ENCODE measurements at places on chromosomes 6 and 20.

DNA sequence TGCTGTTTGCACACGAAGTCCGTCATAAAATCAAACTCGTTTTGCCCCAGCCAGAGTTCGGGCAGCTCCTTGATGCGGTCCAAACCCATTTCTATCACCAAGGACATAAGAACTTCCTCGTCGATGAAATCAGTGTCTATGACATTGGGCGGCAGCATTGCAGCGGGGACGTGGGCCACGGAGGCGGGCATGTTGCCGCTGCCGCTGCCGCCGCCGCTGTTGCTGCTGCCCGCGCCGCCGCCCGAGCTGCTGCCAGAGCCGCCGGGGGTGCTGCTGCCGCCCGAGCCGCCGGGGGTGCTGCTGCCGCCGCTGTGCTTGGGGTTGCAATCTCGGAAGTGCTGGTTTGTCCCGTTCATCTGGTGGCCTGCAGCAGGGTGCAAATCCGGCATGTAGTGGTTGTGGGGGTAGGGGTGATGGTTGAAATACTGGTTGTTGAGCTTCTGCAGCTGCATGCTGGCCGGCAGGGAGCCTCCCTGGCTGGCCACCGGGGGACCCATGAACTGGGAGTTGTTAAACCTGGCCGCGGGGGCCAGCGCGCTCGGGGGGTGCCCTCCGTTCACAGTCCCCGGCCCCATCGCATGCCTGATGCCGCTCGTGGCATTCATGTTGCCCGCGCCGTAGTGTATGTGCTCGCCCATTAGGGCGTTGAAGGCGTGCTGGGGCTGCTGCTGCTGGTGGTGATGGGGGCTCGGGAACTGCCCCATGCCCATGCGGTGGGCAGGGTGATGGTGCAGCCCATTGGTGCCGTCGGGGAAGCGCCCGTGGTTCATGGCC, 1.1 kb downstream of the CITED2 start:
- DNase-seq: peak; percentile 86

- DNase-seq: no peak
Observed at GRCh38 chr6:82955841-82956240, 109.8 kb downstream of the UBE3D start.

GRCh38 chr6:170445487-170445886, 107.6 kb downstream of the PSMB1 start:
- DNase-seq: no peak

DNA sequence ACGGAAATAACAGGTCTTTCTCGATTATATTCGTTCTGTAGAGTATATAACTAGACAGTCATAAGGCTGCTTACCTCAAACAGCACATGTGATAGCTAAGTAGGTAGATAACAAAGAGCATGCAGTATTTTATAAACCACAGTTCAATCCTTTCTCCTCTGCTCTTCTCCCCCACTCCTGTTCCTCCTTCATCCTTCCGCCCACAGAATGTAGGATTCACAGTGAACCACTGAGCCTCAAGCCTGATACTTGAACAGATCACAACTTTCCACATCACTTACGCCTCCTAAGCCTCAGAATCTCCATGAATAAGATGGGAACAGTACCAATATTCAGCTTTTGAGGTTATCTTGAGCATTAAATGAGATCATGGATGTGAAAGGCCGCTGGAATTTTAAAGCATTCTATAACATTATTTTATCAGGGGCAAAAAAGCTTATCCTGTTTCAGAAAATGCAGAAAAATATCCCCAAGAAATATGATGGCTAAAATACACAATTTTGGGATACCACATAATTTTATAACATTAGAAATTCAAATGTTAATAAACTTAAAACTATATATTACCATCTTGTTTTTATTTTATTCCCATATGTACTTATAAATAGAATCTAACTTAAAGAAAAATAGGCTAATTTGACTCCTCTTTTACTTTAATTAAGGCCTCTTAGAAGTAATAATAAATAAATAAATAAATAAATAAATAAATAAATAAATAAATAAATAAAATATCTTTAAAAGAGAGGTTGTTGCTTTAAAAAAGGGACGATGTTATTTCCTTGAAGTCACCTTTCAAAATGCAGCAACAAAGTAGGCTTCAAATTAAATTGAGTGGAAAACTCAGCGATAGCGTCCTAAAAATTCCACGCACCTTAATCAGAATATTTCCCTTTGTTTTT, 33.4 kb downstream of the MTFR2 start:
- no peak for DNase-seq

GRCh38 chr20:8860011-8860495, 208.8 kb upstream of the PLCB4 start:
- DNase-seq: no peak

GRCh38 chr6:144574796-144575195, 289.7 kb downstream of the UTRN start:
- DNase-seq: no peak

DNA sequence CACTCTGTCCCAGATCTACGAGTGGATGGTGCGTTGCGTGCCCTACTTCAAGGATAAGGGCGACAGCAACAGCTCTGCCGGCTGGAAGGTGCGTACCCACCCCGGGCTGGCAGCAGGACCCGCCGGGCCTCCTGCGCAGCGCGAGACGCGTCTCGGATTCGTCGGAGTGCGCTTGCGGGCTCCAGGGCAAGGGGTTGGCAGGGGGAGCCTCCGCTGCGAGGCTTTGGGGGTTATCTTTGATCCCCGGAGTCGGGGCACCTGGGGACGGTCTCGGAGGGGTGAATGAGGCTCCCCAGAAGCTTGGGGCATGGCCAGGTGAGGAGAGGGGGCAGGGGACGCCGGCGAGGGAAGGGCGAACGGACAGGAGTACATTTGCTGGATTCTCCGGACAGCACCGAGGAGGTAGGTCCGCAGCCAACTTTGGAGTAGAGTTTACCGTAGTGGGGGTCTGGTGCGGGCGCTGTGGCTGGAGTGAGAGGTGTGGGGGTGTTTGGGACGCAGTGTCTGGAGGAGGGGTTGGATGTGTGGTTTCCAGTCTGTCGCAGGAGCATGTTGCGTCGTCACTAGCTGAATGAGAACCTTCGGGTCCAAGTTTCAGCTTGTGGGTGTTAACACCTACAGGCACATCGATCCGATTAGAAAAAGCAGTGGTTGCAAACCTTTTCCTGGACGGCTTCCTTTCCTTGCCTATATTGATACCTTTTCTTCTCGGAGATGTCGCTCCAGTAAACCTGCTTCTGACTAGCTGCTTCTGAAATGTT, 1.2 kb downstream of the FOXO3 start:
- DNase-seq: peak; percentile 72

GRCh38 chr20:44135012-44135412, 52.0 kb downstream of the JPH2 start:
- peak; percentile 52 for DNase-seq

GRCh38 chr6:140980265-140980887, 1152.3 kb upstream of the GJE1 start:
- no peak for DNase-seq

GRCh38 chr6:154440422-154441043, 70.0 kb downstream of the CNKSR3 start:
- no peak for DNase-seq

GRCh38 chr6:105272786-105273185, 93.0 kb upstream of the POPDC3 start:
- DNase-seq: peak; percentile 30

DNA sequence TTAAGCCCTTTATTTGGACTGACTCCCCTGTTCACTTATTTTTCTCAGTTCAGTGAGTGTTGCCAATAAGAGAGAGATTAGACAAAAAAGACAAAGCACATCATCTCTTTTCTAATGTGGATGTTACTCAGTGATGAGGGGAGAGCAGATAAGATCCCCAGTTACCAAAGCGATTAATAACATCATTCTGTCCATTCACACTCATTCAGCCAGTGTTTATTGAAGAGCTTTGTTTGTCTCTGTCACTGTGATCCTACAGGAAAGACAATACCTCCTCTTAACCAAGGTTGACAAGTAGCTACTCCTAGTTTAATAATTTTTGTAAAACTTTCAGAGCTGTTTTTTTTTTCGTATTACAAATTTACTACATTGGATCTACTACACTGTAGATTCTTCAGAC, 163.0 kb downstream of the EYA4 start:
- no peak for DNase-seq

DNA sequence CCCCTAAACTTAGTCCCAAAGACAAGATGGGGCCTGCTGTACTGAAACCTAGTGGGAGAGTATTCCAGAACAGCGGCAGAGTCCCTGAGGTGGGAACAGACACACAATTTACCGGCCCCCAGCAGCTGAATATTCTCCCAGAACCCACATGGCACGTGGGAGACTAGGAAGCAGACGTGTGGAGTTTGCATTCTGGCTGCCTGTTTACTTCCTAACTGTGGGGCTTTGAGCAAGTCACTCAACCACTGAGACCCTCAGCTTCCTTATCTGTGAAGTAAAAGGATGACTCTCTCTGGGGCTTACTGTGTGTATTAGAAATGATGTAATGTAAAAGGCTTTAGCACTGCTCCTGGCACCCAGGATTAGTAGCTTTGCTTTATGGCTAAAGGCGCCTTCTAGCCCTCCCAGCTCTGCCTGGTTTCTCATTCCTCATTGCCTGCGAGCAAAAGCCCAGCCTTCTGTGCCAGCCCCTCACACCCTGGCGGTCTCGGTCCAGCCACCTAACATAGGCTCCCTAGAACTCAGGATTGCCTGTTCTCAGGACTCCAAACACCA, 353.1 kb downstream of the CDC5L start:
- no peak for DNase-seq

GRCh38 chr6:127471379-127472255, 12.4 kb upstream of the KIAA0408 start:
- DNase-seq: no peak

GRCh38 chr20:3933218-3933617, 44.0 kb downstream of the PANK2 start:
- DNase-seq: no peak

- no peak for DNase-seq
Observed at GRCh38 chr6:143621876-143622605, 55.7 kb upstream of the PHACTR2 start.

DNA sequence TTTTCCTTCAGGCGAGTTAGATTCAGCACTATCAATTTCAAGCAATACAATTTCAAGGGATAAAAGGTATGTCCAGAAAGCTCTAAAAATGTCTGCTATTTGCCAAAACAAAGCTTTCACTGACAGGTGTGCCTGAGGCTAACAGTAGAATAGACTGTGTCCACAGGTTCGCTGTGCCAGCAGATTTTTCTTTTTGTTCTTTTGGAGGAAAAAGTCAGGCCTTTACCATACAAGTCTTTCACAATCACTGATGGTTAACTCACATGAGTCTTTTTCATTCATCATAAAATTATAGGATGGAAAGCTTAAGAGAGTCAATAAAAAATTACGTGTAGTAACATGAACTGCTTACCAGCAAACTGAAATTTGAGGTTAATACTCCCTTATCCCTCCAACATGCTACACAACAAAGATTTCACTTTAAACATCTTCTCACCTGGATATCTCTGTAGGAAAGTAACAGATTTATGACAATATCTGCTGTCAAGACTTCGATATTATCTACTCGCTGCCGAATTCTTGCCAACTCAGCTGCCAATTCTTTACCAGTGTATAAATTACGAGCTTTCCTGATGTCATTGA, 95.4 kb downstream of the MAP3K5 start:
- DNase-seq: no peak

GRCh38 chr6:89944181-89944755, 50.0 kb downstream of the GJA10 start:
- DNase-seq: no peak

DNA sequence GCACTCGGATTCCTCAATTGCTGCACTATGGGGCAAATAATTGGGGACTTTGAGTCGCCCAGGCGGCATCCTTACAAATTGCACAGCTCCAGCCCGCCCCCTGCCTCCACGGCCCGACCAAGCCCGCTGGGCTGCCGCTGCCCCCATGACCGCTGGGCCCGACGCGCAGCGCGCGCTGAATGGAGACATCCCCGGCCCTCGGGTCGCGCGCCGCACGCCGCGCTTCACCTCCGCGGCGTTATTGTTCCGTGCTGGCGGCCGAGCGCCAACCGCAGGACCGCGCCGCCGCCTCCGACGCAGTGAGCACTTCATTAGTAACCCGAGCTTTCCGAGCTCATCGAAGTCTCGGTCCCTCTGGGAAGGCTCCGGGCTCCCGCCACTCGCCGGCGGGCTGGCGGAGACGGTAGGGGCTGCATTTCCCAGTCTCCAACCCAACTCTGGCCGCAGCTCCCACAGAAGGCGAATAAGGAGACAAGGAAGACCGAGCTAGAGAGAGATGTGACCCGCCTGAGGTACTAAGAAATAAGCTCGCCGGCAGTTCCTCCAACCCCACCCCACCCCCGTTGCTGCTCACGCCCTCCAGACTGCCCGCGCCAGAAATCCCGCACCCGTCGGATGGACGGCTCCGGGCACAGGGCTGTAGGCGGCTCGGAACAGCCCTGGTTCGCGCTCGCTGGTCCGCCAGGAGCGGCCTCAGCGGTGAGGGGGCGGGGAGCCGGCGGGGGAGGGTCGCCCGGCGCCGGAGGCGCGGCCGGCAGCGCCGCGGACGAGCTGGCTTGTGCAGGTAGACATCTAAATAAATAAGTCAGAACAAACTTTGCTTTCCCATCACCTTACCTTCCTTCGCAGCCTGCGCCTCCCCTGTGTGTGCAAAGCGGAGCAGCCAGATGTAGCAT, 703 bp downstream of the EPHA7 start:
- peak; percentile 89 for DNase-seq

DNA sequence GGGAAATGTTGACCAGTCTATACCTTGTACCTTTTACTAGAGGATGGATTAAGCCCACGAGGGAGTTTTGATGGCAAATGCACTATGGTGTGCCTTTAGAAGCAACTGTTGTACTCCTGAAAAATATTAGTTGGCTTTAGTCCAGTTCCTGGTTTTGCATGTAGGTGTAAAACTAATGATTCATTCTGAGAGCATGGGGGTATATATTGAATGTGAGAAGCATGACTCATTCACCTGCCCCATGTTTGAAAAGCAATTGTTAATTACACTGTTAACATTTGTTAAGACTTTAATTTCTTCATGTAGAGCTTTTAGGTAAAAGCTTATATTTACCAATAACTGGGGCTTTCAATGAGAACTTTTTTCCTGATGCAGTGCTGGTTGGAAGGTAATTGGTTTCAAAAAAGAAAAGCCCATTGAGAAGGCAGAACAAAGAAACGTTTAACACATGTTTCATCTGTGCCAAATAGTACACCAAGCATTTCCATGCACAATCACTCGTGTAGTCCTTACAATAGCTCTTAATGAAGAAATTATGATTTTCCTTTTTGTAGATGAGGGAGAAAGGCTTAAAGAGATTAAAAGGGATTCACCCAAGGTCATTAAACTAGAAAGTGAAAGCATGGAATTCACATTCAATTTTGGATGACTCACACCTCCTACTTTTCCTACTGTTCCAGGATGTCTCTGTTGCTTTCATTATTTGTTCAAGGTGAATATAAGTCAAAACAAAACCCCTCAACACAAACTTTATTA, 134.1 kb downstream of the CCDC170 start:
- DNase-seq: no peak

DNA sequence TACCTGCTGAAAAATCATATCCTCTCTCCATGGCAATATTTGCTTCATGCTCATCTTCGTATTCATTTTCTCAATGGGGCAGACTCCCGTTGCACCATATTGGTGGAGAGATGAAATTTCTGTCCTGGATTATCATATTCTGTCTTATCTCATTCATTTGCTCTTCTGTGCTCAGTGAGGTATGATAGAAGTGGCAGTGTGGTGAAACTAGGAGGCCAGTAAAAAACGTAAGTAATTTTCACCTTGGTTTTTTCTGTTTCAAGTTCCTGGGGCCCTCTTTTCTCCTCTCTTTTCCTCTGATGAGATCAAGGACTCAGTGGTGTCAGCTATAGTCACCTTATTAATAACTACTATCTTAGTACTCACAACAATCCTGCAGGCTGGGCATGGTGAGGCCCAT, 182.5 kb upstream of the HDAC2 start:
- no peak for DNase-seq

GRCh38 chr6:166836785-166837718, 119.3 kb downstream of the RNASET2 start:
- DNase-seq: no peak

GRCh38 chr6:70725817-70726415, 58.2 kb downstream of the SMAP1 start:
- DNase-seq: no peak
